ENCODE measurements at places on chromosomes 16 and 17.

- DNase-seq, result no peak
Measured at GRCh38 chr17:63988741-63989621, 9.2 kb upstream of the PRR29 start.

DNA sequence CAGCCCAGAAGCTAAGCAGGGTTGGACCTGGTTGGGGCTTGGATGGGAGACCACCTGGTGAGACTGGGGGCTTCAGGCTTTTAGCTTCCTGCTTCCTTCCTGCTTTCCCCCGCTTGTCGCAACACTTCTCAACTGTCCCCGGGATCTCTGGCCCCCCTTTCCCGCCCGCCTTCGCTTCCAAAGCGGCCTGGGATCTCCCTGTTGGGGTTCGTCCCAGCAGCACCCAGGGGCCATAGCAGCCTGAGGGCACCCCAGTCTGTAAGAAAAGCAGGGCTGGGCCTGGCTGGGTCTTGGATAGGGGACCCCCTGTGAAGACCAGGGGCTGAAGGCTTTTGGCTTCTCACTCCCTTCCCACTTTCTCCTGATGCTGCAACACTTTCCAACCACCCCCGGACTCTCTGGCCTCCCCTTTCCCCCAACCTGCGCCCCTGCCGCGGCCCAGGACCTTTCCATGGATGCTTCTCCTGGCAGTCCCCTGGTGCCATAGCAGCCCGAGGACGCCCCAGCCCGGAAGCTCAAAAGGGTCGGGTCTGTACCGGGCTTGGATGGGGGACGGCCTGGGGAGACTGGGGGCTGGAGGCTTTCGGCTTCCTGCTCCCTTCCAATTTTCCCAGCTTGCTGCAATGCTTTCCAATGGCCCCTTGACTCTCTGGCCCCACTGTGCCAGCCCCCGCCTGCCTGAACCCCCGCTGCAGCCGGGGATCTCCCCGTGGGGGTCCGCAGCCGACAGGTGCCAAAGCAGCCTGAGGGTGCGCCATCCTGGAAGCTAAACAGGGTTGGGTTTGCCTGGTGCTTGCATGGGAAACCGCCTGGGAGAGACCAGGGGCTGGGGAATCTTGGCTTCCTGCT is 2276.2 kb downstream of the TP53TG3F start:
- no peak for DNase-seq

DNA sequence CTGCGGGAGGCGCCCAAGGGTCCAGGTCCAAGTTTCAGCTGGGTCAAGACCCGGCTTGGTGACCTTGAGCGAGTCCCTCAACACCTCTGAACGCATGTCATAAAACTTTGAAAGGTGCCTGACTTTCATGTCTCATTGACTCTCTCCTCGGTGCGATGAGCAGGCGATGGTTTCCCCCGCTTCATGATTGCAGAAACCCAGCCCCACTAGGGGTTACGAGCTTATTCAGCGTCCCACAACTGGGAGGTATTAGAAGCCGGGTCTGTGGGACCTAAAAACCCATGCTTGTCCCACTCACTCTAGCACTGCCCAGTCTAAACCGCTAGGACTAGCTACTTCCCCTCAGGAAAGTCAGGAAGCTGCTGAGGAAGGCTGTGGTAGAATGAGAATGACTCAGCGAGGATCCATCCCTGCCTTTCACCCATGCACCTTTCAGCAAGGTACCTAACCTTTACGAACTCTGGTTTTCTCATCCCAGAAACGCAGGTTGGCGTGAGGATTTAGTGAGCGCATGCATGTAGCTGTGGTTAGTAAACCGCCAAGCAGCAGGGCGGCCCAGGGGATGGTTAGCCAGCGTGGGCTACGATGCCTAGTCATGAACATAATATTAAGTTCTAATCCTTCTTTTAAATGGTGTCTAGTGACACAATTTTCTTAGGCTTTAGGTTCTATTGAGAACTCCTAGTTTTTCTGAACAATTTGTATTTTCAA is 26.2 kb upstream of the RFFL start:
- no peak for DNase-seq

DNA sequence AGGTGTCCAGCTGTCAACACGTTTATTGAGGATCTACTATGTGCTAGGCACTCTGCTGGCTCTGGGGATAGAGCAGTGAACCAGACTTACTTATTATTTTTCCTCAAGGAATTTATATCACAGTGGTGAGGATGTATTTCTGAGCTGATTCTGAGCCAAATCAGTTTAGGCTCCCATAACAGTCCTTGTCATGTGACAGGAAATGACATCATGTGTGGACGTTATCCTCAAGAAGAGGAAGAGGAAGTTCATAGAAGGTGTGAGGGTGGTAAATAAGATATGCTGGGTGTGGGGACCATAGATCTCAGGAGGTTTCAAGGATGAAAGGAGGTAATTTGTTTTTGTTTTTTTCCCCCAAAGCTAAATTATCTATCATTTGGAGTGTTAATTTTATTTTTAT is 873.5 kb upstream of the EEF2KMT start:
- DNase-seq, result no peak

DNA sequence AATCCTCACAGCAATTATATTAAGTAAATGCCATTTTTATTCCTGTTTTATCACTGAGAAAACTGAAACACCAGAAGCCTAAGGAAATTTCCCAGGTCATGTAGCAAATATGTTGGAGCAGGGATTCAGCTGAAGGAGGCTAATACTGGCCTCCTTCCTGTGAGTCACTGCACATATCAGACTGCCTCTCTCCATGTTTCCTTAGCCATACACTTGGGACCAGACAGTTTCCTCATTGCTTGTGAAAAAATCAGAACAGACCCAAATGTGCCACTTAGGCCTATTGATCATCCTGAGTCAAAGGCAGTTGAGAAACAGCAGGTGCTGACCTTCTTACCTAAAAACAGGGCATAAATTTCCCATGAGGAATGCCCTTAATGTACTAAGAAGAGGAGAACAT is 18.9 kb upstream of the ELAC2 start:
- DNase-seq, result no peak

DNA sequence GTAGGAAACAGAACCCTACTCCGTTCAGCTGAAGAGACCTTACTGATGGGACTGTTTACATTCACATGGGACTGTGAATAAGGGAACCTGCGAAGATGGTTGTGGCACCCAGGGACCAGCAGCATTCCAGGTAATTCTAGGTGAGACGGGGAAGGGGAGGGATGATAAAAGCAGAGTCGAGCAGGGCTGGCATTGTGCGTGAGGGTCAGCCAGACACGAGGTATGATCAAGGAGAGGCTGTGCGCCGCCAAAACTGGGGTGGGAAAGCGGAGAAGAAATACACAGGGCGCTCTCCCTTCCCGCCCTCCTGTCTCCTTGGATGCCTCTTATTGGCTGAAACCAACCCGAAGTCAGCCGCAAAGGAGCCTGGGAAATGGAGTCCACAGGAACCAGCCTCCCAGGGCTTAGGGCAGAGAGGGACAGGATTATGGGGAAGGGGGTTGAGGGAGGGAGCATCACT is 38.4 kb upstream of the CSNK2A2 start:
- DNase-seq, result peak; percentile 67

DNA sequence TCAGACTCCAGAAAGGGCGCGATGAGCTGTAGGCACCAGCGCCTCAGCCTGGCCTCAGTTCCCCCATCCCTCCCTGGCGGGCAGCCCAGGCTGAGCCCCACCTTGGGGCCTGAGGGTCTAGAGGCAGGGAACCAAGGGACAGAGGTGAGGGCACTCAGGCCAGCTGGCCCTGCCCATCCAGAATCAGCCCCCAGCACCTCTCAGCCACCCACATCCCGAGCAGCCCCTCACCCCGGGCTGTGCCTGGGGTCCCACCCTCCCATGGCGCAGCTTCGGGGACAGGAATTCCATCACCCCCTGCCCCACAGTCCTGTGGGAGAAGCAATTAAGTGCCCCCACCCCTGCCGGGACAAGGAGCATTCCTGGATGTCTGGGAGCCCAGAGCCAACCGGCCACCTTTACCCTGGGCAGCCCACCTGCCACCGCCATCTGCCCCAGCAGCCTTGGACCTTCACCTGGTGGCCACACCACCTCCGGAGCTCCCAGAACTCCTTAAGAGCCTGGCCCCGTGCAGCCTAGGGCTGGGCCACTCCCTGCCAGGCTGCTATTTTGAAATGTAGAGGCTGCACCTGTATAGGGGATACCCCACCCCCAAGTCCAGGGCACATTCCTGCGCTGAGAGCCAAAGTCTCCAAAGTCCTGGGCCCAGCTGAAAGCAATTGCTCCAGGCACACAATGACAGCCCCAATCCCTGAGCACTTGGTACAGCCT is 33.7 kb upstream of the PVALEF start:
- no peak for DNase-seq

DNA sequence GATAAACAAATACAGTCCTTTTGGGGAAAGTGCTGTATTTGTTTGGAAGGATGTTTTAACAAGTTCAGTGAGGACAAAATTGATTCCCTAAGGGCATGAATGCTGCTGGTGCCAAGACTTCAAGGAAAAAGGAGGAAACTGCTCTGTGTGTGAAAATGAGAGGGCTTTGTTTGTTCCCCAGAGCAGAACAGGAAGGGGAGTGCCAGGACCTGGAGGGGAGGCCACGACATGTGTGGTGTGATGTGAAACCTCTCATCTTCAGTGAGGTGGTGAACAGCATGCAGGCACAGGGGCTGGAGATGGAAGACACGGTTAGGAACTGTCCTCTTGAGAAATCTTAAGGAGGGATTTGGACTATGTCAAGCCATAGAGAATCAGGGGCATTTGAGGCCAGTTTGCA is 46.6 kb upstream of the GRIN2A start:
- DNase-seq, result no peak

GRCh38 chr17:57352665-57353175 is 96.4 kb downstream of the MSI2 start:
- DNase-seq, result no peak

GRCh38 chr16:17801068-17801467 is 330.3 kb upstream of the XYLT1 start:
- DNase-seq, result no peak

- no peak for DNase-seq
Measured at GRCh38 chr16:73240920-73241319, 193.0 kb upstream of the ZFHX3 start.

DNA sequence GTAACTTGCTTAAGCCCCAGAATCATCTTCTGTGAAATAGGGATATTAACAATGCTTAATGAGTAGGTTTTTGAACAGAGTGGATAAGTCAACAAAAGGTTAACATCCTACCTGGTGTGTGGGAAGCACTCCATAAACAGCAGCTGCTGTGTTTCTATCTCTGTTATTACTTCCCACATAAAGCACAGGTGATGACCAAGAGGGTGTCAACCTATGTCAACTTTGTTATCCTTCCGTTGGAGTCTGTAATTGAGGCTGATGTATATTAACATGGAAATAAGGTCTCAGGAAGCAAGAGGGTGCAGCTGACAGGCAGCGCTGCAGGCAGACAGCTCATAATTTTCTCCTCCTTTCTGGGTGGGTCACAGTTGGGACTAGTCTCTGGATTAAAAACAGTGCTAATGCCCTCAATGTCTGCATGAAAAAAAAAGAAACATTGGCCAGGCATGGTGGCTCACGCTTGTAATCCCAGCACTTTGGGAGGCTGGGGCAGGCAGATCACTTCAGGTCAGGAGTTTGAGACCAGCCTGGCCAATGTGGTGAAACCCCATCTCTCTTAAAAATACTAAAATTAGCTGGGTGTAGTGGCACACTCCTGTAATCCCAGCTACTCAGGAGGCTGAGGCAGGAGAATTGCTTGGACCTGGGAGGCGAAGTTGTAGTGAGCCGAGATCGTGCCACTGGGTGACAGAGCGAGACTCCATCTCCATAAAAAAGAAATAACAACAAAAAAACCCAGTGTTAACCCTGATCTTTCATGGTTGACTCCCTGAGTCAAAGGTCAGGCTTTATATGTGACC is 269.6 kb downstream of the SNX29 start:
- DNase-seq, result no peak

GRCh38 chr16:72877374-72878028 is 170.4 kb downstream of the ZFHX3 start:
- DNase-seq, result no peak

DNA sequence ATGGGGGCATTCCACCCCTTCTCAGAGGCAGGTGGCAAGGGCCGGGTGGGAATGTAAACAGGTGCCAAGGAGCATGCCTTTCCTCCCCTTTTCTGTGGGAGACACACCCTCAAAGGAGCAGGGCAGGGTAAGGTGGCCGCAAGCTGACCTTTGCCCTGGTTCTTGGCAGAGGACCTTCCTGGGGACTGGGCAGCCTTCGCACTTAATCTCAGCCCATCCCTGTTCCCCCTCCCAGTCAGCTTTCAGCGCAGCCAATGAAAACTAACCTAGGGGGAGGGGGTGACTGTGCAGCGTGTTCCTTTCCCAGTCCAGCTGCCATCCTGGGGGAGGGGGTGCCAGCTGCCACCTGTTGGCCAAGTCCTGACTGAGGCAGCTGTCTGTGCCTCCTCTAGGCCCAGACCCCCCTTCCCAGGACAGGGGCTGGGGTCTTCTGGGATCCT is 2.8 kb downstream of the TRAF4 start:
- DNase-seq, result no peak

DNA sequence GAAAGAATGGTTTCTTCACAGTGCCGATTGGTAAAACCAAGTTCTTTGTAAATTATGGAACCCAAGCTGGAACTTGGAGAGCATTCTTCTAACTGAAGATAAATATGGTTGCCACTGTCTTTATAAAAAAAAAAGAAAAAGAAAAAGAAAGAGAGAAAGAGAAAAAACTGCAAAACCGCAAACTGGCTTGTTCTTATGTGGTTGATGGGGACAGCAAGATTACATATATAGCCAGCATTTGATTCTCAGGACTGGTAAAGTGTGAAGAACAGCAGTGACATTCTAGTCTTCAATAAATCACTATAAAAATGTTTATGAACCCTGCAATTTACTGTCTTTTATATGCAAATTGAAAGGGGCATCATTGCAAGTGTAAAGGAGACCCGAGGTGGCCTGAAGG is 605.1 kb downstream of the MAF start:
- DNase-seq, result no peak

DNA sequence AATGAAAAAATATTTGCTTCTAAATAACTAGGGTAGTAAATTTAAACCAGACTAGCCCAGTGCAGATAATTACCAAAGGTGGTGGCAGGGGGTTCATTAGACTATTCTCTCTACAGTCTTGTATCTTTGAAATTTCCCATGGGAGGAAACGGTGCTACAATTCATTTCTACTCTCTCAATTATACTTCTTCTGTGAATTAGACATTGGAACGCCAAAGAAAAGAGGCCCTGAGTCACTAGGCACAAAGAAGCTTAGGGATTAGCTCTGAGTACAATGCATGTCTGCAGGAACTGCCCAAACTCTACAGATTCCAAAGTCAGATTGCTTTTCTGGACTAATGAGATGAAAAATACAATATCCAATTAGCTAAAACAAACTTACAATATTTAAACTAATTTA is 30.7 kb upstream of the ARL6IP1 start:
- DNase-seq, result no peak

GRCh38 chr16:23141033-23141432 is 8.2 kb downstream of the USP31 start:
- DNase-seq, result no peak

- no peak for DNase-seq
Measured at GRCh38 chr17:8572764-8573163, 57.8 kb downstream of the MYH10 start.
